ENCODE measurements at places on chromosomes 5 and 9. TPM values are rescaled to one million over a fixed set of nuclear protein-coding genes. Genes with fewer than 3 reads are reported as not detected.
A peak's percentile ranks its signal among the peaks of the same experiment; 100 is the strongest.

GRCh38 chr5:32182463-32183063 lies 8.4 kb upstream of the GOLPH3 start:
- no peak for DNase-seq

AGXT2 gene
- total RNA-seq: not detected

GRCh38 chr9:6782345-6782744 lies 24.6 kb downstream of the KDM4C start:
- no peak for DNase-seq

CCDC183 gene
- total RNA-seq: 0.18 TPM

SHISAL2B gene
- not detected for total RNA-seq

GLDC gene
- 117 TPM for total RNA-seq

SNCB gene
- not detected for total RNA-seq

QRFP gene
- total RNA-seq: not detected

DNA sequence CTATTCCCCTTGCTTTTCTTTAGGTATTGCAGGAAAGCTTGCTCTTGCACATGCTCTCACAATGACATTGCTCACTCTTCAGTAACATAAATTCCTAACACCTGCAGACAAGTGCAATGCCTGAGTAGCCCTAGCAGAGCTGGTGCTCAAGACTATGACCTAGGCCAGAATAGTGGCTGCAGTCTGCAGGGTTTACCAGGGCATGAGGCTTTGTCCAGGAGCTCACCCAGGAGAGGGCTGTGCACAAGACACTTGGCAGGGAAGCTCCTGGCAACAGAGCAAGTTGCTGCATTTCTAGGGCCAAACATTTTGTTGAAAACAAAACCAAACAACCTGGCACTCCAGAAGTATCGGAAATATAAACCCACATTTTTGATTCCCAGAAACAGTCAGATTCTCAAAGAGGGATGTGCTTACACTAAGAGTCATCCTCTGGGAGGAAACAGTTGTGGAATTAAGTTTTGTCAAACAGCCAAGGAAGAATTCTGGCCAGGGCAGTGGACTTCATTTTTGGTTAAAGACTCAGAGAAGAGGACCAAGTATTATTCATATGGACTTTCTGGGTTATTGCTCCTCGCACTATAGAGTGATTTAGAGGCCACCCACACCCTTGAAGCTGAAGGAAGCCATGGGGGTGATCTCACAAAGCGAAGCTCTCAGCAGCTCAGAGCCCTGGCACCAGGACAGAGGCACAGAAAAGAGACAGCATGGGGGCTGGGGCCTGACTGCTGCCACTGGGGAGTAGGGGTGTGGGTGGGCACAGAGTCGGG lies 44.9 kb downstream of the MACROH2A1 start:
- no peak for DNase-seq

DNA sequence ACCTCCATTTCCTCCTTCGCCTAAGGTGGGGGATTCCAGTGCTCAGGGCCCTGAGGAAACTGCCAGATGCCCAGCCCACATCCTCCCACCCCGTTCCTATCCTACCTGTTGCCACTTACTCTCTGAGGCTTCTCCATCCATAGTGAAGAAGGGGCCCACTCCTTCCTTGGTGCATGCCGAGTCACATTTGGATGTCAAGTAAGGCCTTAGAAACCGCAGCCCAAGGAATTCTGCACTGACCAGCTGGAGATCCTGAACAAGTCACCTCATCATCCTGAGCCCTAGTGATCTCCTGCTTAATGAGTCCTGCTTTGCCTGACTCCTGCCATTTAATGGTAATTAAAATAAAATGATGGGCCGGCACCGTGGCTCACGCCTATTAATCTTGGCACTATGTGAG lies 6.7 kb upstream of the TNIP1 start:
- no peak for DNase-seq

DNA sequence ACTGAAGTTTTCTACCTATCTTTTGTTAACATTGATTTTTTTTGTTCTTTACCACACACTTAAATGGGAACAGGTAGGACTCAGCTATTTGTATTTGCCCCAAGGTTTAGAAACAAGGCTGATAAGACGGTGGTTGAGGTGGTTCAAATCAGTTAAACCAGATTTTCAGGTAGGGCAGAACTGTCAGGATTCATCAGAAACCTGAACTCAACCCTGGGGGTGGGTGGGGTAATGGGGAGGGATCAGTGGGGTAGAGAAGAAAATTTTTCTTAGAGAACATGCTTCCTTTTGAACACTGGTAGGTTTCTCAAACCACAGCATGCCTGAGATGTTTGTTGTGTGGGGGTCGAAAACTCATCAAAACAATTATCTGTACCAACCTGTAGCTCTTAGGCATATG lies 113.0 kb downstream of the BASP1 start:
- peak; percentile 48 for DNase-seq
